Amniotic stem cell (primary cell): ENCODE measurements at places on chromosomes 7 and 10.
A peak's percentile ranks its signal among the peaks of the same experiment; 100 is the strongest.

GRCh38 chr10:49781247-49781646 is 19.1 kb upstream of the OGDHL start:
- no peak for DNase-seq

- no peak for DNase-seq
Measured at GRCh38 chr10:50653142-50653541, 29.4 kb upstream of the SGMS1 start.

DNA sequence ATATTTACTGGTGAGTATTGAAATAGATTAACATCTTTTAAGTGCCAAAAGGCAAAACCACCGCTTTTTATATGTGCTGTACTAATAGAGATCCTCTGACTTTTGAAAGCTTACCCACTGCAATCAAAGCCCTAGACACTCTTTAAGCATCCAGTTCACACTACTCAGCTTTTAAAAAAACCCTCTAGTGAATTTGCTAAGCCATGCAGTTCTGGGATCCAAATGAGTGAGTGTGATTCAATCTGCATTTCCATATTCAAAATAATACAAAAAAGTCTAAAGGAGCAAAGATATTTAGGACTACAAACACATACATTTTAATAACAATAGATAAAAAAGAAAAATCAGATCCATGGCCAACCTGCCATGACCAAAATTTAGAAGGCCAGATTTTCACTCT is 288.2 kb downstream of the MAGI2 start:
- no peak for DNase-seq

GRCh38 chr7:91289633-91290254 is 25.5 kb downstream of the FZD1 start:
- no peak for DNase-seq

- no peak for DNase-seq
Measured at GRCh38 chr7:139949629-139950028, 113.1 kb downstream of the PARP12 start.

DNA sequence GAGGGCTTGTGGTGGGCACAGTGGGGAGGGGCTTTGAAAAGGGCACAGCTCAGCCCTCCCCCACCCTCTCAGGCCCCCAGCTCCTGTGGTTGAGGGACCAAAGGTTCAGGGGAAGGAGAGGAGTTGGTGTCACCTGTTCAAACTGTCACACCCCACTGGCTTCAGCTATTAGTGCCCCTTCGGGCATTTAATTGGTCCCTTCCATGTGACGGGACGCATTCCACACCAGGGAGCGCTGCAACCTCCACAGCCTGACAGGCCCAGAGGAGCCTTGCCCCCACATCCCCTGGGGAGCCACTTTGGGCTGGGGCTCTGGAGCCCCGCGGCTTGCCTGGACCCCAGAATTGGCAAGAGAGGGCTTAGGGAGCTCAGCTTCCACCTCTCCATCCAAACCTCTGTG is 75.7 kb downstream of the C10orf105 start:
- DNase-seq: no peak

DNA sequence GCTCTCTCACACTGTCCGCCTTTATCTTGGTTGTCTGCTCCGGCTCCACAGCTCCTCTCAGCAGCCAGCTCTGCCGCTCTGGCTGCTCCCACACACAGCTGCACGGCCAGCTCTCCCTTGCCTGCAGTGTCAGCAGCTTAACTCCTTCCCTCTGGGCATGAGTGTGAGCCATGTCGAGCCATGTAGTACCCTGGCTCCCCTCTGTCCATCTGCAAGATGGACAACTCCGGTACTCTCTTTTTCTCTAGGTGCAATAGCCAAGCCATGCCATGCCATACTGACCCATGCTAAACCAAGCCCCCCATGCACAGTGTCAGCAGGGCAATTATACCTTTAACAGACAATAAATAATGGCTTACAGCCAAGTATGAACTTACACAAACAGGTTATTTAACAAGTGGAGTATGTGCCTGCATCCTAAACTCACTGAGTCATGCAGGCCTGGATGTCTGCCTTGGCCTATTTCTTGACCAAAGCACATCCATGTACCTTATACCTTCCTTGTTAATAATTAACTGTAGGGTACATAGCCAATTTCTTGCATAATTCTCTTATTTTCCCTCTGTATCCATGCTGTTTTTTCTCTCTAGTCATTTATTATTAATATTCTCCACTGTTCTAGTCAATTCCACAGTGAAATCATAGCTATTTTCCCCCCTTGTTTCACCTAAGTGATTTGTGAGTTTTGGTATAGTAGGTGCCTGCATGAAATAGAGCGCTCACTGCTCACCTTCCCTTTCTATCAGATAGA is 170.9 kb downstream of the CDK14 start:
- no peak for DNase-seq

GRCh38 chr10:92688927-92689662 is 660 bp upstream of the HHEX start:
- DNase-seq: no peak

GRCh38 chr10:3787816-3788215 is 2.8 kb upstream of the KLF6 start:
- DNase-seq: no peak

DNA sequence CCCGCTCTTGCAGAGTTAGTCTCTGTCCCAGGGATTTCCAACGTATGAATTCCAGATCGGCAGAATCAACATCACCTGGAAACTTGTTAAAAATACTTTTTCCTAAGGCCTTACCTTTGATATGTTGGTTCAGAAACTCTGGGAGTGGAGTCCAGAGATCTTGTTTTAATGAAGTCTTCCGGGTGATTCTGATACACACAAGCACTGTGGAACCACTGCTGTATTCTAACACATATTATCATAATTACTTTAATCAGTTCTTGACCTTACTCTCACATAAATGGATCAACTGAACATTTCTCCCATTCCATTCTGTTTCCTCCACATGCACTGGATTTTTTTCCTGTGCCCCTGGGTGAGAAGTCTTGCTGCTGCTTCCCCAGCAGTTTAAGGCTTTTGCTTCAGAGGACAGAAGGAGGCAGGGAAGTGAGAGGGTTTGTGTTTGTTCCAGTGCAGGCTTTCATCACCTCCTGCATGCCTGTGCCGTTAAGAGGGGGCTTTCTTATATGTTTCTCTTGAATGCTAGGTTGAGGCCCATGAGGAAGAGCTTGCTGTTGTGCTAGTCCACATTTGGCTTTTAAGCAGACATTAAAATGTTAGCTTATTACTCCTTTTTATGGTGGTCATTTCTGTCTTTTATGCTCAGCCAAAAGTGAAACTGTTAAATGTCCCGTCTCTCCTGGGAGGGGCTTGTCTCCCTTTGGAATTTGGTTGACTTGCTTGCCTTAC is 32.4 kb downstream of the CCSER2 start:
- no peak for DNase-seq

- DNase-seq: no peak
Measured at GRCh38 chr7:127391591-127392181, 822 bp downstream of the ZNF800 start.

DNA sequence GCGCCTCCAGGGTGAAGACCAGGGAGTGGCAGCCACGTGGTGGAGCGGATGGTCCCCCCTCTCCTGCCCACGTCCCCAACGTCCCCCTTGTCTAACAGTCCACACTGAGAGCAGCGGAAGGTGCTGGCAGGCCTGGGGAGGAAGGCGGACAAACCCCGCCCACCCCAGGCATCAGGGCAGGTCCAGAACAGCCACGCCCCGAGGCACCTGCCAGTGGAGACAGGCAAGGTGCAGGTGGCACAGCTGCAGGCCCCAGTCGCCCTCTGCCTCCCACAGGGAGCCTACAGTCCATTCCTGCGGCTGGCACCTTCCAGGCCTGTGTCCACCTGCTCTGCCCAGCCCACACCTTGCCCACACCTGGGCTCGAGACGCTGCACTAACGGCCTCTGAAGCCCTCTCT is 24.9 kb downstream of the CYP2W1 start:
- no peak for DNase-seq

DNA sequence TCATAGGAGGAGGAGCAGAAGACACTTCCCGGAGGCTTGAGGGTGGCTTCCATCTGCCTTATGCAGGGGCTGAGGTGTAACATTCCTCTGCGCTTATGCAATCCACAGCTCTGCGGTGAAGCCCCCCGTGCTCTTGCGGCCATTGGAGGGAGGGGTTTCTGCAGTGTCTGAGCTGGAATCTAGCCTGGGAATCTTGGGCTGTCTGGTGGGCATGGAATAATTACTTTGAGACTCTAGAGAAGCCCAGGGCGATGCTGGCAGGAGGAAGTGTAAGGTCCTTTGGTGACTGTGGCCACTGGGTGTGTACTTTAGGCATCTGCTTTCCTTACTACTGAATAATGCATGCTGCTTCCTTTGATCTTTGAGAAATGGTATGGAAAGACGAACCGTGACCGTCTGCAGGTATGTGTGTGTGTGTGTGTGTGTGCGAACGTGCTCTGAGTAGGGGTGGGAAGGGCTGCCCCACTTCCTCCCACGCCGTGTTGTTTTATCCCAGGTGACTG is 181.0 kb downstream of the PRPF18 start:
- no peak for DNase-seq

GRCh38 chr10:28266449-28267224 is 36.2 kb downstream of the MPP7 start:
- no peak for DNase-seq

DNA sequence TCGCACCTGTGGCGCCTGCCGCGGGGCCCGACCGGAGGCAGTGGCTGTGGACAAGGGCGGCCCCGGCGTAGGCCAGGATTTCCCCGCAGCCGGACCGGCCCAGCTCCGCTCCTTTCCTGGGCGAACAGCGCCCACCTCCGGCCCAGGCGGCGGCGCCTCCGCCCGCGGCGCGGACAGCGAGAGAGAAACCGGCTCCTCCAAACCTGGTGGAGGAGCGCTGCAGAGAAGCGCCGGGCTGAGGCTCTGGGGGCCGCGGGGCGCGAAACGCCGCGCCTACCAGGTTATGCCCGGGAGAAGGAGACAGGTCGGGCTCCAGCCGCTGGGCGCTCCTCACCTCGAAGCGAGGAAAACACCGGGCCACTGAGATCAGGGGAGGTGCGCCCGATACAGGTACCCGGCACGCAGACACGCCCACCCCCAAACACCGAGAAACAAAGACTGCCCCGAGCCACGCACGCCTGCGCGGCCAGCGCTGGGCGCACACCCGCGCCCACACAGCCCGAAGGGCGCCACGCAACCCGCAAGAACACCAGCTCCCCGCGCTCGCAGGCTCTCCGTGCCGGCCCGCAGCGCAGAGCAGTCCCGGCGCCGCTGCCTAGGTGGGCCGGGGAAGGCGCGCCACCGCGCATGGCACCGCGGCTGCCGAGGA is 3.3 kb downstream of the GRID1 start:
- DNase-seq: no peak

DNA sequence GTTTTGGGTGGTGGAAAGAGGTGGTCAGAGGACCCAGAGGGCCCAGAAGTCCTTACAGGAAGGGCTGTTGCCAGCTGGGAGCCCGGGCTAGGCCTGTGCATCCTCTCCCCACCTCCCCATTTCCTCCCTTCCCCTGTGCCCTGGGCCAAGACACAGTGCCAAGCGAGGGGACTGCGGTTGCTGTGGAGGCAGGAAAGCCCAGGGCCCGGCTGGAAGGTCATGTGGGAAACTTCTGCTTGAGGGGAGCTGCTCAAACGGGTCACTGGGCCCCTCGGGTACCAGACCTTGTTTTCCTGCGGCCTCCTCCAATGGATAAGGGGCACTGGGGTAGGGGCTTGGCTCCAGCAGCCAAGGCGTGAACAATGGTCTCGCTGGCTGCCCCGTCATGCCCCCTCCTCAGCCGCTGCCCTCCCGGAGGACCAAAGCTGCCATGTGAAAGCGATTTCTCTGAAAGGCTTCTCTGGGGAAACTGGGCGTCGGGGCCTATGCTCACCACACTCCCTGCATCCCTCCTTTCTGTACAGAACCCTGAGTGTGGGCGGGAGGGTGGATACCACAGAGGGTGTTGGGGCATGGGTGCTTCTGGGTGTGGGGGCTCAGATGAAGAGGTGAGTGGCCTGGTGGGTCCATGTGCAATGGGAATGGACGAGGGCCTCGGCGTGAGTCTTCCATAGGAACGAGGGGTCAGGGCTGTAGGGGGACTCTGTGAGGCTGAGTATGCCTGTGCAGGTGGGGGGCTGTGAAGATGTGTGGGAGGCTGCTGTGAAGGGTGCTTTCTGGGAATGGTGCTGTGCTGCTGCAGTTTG is 135.3 kb downstream of the PTPN20 start:
- DNase-seq: no peak

GRCh38 chr7:101169110-101169837 is 3.9 kb upstream of the VGF start:
- DNase-seq: no peak

DNA sequence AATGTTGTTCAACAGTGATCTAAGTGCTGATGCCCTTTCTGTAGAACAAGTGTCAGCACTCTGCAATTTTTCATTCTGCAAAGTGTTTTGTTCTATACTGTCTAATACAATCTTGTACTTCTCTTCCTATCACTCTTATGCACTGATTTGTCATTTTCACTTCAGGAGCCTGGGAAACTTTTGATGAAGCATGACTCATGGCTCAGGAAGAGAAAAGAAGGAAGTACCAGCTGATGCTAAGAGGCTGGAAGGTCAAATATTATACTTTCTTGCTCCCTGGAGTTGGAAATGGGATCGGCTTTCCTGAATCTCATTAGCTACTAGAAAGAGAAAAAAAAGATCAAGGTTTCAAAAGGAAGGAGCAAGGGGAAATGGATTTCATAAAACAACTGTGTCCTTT is 45.8 kb downstream of the DGKI start:
- peak; percentile 17 for DNase-seq
